Cardiac fibroblast (primary cell): ENCODE measurements at places on chromosomes 13 and 19.

- no peak for DNase-seq
Observed at GRCh38 chr13:109758937-109759480, 27.4 kb downstream of the IRS2 start.

DNA sequence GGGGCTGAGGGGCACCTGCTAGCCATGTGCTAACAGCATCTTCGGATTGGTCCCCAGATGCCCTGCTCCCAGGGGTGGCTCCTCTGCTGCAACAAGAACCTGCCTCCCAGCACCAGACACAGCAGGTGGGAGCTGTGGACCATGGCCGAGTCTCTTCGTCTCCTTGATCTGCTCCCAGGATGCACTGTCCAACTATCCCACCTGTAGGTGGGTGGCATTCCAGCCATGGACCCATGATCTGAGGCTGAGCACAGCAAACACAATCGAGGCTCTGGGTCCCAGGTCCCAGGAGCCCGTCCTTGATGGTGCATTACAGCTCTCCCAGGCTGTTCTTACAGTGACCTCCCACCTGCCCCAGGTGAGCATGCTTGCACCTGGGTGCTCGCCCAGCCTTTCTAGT, 1.6 kb downstream of the ZNF837 start:
- DNase-seq: no peak

GRCh38 chr13:98970330-98970729, 7.5 kb downstream of the DOCK9 start:
- DNase-seq: no peak

DNA sequence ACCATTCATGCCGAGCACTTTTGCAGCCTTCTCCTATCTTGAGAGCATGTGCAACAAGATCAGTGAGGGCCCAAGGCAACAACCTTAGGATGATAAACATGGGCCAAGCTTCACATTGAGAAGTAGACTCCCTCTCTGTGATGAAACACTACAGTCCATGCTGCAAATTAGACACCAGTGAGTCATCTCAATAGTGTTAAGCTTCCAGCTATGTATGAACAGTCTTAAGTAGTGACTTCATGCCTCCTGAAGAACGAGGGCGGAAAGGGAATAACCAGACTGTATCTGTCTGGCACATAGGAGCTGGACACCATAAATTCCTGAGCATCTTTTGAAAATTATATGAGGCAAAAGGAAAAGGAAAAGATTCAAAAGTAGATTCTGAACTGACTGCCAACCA, 309.9 kb upstream of the SLITRK1 start:
- peak; percentile 61 for DNase-seq

DNA sequence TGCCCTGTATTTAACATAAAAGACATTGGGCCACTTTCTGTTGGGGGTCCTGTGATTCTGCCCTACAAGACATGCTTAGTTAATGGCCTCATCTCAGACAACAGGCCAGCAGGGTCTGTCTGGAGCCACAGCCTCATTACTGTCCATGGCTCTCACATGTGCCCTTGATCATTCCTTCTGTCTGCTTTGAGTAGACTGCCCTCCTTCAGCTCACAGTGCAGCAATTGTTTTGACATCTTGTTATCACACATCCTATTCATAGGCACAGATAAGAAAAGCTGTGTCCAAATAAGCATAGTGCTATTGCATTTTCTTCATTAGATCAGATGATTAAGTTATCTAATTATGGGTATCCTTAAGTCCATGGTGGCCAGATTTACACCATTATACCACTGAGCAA, 127.9 kb downstream of the KCTD12 start:
- DNase-seq: no peak

GRCh38 chr19:54489341-54489740, 13.3 kb upstream of the LAIR2 start:
- DNase-seq: no peak

- DNase-seq: no peak
Observed at GRCh38 chr19:35059006-35059798, 17.7 kb downstream of the HPN start.

GRCh38 chr13:87259479-87260083, 411.6 kb upstream of the SLITRK5 start:
- DNase-seq: no peak

- DNase-seq: no peak
Observed at GRCh38 chr13:47251771-47252170, 354.9 kb upstream of the HTR2A start.

GRCh38 chr19:29581398-29581797, 24.7 kb upstream of the POP4 start:
- no peak for DNase-seq

- DNase-seq: peak; percentile 43
Observed at GRCh38 chr13:110575322-110576069, 14.0 kb upstream of the RAB20 start.

DNA sequence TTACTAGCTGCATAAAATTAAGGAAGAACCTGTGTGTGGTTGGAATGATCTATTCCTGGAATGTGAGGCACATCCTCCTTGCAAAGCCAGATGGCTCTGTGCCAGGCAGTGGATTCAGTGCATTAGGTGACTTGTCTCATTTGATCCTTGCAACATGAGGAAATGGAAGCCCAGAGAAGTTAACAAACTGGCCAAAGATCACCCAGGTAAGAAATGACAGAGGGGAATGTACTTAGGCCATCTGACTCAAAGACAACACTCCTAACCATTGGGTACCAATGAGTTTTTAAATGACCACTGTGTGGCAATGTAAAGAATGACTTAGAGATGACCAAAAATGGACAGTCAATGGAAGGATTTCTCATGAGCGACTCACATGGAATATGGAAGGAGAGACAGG, 114.2 kb upstream of the RXFP2 start:
- DNase-seq: peak; percentile 64

GRCh38 chr13:83987394-83987793, 105.1 kb upstream of the SLITRK1 start:
- DNase-seq: no peak
